ENCODE measurements at places on chromosomes 12 and 14.

GRCh38 chr12:2754208-2754607 lies 40.6 kb upstream of the FKBP4 start:
- DNase-seq, result no peak

- no peak for DNase-seq
These were observed 57.6 kb downstream of the POLR3B start for GRCh38 chr12:106415134-106415533.

DNA sequence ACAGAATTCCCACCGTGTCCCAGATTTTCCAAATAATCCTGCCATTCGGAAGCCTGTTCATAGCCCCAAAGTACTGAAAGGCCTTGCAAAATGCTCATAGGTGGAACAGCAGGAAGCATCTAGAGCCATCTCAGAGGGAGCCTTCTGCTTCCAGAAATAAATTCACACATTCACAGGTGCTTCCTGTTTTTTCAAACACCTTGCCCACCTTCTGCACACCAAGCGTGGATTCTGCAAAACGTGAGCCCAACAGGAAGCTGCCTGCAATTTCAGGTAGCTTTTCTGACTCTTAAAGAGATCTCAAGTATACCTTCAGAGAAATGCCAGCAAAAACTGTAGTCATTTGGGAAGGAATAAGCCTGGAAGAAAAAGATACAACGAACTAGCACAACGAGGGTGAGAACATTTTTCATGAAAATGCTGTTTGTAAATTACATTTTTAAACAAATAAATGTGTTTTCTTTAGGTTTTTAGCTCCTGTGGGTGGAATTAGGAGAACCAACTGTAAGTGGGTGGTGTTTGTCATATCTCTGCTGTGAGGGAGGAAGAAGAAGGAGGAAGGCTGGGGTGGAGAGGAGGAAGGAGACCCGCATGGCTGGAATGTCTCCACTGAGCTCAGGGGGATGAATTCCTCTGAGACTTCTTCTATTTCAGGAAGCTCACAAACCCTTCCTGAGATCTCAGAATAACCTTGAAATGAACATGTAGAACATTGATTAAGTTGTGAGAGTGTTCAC lies at the start of gene IFNG-AS1:
TSS of gene IFNG-AS1 (plus strand) at position 264 of the 737 bp plus-strand sequence.
- no peak for DNase-seq

DNA sequence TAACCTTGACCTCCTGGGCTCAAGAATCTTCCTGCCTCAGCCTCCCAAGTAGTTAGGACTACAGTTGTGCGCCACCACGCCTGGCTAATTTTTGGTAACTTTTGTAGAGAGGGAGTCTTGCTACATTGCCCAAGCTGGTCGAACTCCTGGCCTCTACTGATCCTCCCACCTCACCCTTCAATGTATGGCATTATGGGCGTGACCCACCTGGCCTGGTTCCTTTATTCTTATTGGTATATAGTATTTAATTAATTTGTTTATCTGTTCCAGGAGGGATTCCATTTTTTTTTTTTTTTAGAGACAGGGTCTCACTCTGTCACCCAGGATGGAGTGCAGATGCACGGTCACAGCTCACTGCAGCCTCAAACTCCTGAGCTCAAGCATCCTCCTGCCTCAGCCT lies 40.9 kb upstream of the EAPP start:
- no peak for DNase-seq

- no peak for DNase-seq
These were observed 41.1 kb downstream of the CACNA2D4 start for GRCh38 chr12:1877169-1877878.

GRCh38 chr12:123094349-123095077 lies 56.4 kb downstream of the PITPNM2 start:
- no peak for DNase-seq

DNA sequence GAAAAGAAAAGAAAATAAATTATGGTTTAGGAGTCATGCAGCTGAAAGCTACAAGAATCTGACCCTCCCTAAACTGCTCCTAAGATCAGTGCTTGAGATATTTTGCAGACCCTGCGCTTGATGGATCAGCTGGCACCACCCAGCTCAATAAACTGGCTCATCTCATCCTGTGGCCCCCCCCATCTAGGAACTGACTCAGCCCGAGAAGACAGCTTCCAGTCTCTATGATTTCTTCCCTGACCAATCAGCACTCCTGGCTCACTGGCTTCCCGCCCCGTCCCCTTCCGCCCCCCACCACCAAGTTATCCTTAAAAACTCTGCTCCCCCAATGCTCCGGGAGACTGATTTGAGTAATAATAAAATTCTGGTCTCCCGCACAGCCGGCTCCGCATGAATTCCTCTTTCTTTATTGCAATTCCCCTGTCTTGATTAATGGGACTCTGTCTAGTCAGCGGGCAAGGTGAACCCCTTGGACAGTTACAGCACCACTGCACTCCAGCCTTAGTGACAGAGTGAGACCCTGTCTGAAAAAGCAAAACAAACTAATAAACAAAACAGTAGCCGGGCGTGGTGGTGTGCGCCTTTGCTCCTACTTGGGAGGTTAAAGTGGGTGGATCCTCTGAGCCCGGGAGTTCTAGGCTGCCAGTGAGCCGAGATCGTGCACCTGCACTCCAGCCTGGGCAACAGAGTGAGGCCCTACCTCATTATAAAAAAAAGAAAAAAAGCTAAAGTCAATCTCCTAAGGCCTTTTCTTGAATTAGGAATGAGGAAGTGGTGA lies 24.5 kb upstream of the SPTLC2 start:
- DNase-seq, result no peak
